ENCODE measurements at places on chromosomes 7 and 10.

DNA sequence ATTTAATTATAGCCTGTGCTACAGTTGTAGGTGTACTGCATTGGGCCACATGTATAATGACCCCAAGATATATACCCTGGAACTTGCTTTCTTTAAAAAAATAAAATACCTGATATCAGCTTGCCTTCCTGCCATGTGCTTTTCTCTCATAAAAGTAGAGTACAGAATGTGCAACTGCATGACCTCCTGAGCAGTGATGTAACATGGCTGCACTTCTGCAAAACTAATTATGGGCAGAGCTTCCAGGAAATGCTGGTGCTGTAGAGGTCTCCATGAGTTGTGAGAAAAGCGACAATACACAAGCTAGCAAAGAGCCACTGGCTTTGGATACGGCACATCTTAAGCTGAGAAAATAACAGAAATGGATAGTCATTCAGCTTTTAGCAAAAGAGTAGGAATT, 6.5 kb upstream of the ERLIN1 start:
- DNase-seq = no peak

- DNase-seq = no peak
Measured at GRCh38 chr7:19705663-19706062, 3.2 kb downstream of the POLR1F start.

DNA sequence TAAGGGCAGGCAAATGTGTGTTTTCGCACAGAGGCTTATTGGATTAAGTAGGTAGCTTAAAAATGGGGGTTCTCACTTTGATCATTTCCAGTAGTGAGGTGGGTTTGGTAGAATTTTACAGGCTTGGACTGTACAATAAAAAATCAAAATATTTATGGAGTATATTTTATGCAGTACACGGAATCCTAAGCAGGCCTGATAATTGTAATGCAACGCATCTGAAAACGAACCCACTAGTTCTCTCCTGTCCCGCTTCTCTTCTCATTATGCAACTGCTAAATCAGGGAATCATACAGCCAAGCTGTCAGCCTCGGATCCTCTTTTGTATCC, 377 bp upstream of the POLR1F start:
- no peak for DNase-seq

- no peak for DNase-seq
Measured at GRCh38 chr7:16921644-16922257, 40.0 kb upstream of the AGR3 start.

- no peak for DNase-seq
Measured at GRCh38 chr7:98221611-98222532, 10.6 kb downstream of the BHLHA15 start.

DNA sequence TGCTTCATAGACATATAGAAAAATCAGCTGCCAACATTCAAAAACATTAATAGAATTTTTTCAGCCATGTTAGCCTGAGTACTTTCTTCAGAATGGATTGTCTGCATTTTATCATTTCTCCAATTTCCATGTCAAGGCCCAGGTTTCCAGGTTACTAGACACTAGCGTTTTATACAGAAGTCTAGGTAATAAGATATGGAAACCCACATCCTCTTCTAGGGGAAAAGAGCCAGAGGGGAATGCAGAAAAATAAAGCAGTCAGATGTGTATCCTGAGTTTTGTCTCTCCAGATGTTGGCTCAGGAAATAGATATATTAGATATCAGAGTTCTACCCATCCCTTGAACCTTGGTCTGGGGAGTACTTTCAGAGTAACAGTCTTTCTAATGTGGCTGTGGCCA, 20.4 kb downstream of the GIMAP4 start:
- no peak for DNase-seq

DNA sequence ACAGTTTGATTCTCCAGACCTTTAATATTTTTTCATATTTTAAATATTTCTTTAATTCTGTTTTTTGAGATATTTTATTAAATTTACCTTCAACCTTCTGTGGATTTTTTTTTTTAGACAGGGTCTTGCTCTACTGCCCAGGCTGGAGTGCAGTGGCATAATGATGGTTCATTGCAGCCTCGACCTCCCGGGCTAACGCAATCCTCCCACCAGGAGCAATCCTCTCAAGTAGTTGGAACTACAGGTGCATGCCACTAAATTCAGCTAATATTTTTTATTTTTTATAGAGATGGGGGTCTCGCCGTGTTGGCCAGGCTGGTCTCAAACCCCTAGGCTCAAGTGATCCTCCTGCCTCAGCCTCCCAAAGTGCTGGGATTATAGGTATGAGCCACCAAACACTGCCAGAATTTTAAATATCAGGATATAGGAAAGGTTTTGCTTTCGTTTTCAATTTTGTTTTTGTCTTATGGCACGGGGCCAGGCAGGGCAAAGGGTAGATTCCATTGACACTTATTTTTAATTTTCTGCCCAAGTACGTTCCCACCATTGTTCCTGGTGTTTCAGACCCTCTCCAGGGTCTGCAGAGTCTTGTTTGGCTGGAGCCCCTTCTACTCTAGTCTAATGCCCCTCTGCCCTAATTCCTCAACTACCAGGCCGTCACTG, 1.2 kb downstream of the TACC2 start:
- DNase-seq = no peak

DNA sequence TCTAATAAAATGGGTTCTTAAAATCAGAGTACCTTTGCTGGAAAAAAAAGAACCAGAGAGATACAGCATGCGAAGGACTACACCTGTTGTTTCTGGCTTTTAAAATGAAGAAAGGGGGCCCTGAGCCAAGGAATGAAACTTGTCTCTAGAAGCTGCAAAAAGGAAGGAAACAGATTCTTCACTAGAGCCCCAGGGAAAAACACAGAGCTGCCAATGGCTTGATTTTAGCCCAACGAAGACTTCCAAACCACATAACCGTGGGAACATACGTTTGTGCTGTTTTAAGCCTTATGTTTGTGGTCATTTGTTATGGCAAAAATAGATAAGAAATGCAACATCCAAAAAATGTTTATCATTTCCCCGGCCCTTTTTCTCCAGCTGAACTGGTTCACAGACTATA, 780.0 kb downstream of the SORCS1 start:
- no peak for DNase-seq

DNA sequence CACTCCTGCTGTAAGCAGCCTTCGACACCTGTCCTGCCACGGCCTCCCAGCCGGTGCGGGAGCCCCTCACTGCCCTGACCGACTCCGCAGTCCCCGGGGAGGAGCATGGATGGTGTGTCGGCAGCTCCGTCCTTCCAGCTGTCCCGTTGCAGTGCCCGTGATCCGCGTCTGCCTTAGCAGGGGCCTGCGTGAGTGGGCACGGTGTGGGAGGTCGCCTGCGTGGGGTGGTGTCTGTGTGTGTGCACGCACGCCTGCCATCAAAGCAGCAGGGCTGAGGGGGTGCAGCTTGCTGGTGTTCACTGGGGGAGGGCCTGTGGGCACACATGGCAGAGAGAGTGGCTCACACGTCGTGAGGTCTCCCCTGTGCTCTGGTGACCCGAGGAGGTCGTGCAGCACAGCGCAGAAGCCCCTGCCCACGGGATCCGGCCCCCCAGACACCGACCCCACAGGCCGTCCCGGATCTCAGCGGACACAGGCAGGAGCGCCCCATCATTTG, 10.3 kb downstream of the MAFK start:
- no peak for DNase-seq

GRCh38 chr10:6771331-6771730, 191.3 kb upstream of the PRKCQ start:
- DNase-seq = no peak

DNA sequence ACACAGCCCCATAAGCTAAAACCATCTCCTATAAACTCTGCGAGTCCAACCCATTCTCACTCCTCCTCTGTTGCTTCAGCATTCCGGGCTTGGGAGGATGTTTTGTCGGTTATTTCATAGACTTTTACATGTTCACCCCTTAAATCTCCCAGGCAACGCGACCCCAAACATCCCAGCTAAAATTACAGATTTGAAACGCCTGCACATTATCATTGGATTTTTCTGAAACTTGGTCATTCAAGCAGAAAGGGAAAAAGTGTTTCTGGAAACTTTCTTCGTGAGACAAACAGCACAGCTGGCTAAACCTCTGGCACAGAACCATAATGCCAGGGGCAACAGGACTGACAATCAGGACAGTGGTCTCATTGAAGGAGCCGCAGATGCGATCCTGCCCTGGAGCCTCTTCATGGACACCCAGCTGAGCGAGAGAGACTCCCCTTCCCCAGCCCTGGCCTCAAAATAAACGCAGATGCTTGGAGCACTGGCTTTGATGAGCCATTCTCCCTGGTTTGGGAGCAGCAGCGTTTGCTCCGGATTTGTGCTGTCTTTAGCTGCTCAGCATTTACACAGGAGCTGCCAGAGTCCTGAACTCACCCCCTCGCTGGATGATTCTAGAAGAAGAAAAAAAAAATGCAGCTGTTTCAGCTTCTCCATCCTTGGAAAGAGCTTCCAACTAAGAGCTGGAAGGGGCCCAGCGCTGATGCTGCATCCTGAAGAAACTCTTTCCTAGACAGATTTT, 30.1 kb downstream of the AFAP1L2 start:
- DNase-seq = no peak

DNA sequence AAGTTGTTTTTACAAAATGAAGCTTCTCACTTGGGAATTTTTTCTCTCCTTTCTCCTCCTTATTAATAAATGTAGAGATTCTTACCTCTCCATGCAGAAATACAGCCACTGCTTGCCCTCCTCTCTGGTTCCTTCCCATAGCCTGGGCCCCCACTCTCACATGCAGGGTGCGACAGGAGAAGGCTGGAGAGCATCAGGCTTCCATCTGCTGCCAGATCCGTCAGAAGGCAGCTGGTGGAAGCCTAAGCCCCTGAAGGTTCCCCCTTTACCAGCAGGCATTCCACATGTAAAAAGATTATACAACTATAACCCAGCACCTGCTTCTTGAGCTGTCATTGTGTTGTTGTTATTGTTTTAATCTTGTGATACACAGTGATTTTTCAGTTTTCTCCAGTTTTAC, 314.2 kb downstream of the LHFPL3 start:
- DNase-seq = no peak

DNA sequence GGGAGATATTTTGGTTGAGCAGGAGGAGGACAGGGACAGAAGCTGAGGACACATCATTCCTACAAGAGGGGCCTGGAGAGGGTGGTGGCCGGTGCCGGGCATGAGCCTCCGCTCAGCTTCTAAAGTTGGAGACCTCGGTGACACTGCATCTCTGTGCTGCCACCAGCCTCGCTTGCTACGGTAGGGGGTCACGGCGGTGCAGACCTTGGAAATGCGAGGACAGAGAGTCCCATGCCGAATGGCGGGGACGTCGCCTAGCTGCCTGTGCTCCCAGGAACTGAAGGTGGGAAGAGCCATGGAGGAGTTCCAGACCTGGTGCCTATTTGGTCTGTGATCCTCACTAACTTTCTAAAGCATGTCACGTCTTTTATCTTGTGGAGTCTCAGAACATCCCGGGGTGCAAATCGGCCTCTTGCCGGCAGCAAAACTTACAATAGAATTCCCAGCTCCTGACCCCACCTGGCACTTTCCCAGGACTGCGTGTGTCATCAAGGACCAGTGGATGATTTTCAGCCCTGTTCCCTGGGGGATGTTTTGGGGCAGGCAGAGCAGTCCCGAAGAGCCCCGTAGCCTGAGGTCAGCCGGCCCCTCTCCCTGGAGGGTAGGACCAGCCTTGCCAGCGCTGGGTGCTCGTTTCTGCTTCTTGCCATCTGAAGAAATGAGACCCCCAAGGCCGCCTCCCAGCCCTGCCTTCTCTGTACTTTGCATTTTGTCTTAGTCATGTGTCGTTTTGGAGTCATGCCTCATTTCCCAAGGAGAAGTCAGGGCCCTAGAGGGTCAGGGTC, 205.8 kb upstream of the SHH start:
- DNase-seq = no peak

GRCh38 chr7:44633254-44634186, 27.1 kb downstream of the OGDH start:
- DNase-seq = peak; percentile 89

Measured in central memory CD4-positive, alpha-beta T cell (primary cell).